ENCODE measurements at places on chromosomes 11 and 22.

- DNase-seq, result no peak
Measured at GRCh38 chr11:16081382-16082094, 274.8 kb downstream of the SOX6 start.

DNA sequence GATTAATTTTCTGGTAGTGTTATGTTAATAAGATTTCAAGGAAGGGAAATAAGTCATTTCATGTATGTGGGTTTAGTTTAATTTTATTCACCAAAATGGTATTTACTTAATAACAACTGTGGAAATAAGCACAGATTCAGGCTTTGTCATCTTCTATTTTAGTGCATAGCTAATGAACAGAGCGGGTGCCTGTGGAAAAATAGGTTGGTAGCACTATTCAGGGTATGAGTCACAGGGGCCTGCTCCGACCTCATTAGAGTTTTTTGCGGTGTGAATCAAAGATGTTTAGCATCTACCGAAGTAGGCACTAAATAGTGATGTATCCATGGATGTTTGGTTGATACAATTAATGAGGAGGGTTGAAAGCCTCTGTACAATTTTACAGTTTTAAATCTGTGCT, 78.2 kb downstream of the FAT3 start:
- no peak for DNase-seq

- DNase-seq, result peak; percentile 65
Measured at GRCh38 chr22:37259540-37260029, 15.5 kb upstream of the RAC2 start.

- DNase-seq, result no peak
Measured at GRCh38 chr22:32509045-32509444, 34.4 kb downstream of the FBXO7 start.

DNA sequence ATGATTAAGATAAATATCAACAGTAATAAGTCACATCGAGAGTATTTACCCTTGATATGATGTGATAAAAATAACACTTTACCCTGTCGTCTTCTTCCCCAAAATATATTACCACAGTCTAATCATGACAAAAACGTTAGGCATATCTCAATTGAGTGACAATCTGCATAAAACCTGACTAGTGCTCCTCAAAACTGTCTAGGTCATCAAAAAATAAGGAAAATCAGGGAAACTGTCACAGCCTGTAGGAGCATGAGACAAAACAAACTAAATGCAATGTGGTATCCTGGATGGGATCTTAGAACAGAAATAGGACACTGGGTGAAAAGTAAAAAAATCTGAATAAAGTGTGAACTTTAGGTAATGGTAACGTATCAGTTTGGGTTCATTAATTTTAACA, 19.4 kb upstream of the ANO5 start:
- no peak for DNase-seq

- DNase-seq, result no peak
Measured at GRCh38 chr11:90532125-90532524, 309.3 kb upstream of the CHORDC1 start.

GRCh38 chr11:67238894-67239782, 27.1 kb upstream of the GRK2 start:
- DNase-seq, result peak; percentile 26

DNA sequence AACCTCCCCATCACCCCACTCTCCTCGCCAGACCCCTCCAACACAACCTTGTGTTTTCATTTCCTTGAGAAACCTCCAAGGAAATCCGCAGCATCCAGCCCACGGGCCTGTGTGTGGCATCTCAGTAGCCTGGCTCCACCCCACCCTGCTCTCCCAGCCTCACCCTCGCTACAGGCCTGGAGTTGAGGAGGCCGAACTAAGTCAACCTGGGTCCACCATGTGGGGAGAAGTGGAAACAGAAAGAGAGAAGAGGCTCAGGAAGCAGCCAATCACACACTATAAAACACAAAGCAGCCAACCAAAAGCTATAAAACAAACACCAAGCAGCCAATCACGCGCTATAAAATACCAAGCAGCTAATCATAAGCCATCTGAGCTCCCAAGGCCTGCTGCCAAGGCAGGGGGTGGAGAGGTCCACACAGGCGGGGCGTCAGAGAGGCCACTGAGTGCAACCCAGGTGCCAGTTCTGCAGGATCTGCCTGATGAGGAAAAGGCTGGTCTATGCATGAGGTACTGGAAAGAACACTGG, 72.0 kb downstream of the MICAL3 start:
- no peak for DNase-seq

DNA sequence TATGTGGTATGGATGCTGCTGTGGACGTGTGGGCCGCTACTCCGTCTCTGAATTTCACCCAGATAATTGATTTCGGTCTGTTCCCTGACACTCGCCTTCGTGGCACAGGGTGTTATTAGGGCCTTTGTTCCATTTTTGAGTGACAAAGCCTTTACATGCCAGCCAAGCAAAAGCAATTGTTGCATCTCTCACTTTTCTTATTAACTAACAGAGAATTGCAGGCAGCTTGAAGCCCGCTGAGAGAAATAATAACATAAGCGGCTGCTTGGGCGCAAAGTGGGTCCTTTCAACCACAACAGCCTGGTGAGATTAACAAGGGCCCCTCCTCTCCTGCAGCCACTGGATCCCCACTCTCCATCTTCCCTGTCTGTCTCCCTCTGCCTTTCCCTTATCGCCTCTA, 449.4 kb downstream of the NTM start:
- DNase-seq, result no peak

GRCh38 chr11:57082125-57082524, 93.4 kb downstream of the OR5AK2 start:
- DNase-seq, result no peak

GRCh38 chr11:10918698-10919097, 60.8 kb upstream of the ZBED5 start:
- no peak for DNase-seq
